Cardiac ventricle fibroblast (primary cell): ENCODE measurements at places on chromosomes 11 and 22. TPM values are rescaled to one million over a fixed set of nuclear protein-coding genes. Genes with fewer than 3 reads are reported as not detected.

Gene APOBEC3B
- total RNA-seq: 1.5 and 1.9 TPM in 2 replicates

Gene C11orf97
- total RNA-seq: not detected in 2 replicates

Gene RPS6KB2
- 14.9 and 28.5 TPM in 2 replicates for total RNA-seq

Gene ART1
- not detected in 2 replicates for total RNA-seq

Gene KIRREL3
- total RNA-seq: not detected in 2 replicates

Gene MMP8
- not detected in 2 replicates for total RNA-seq

Gene GLYAT
- total RNA-seq: not detected in 2 replicates

Gene ZNF280A
- total RNA-seq: 0.06 TPM in 1 of 2 replicates, not detected in the other

Gene HEPHL1
- not detected in 2 replicates for total RNA-seq

Gene SLC5A4
- total RNA-seq: not detected in 2 replicates

Gene GPR83
- not detected in 2 replicates for total RNA-seq

Gene SH3BP1
- total RNA-seq: 14.5 and 16.0 TPM in 2 replicates
